ENCODE measurements at places on chromosomes 4 and X.

DNA sequence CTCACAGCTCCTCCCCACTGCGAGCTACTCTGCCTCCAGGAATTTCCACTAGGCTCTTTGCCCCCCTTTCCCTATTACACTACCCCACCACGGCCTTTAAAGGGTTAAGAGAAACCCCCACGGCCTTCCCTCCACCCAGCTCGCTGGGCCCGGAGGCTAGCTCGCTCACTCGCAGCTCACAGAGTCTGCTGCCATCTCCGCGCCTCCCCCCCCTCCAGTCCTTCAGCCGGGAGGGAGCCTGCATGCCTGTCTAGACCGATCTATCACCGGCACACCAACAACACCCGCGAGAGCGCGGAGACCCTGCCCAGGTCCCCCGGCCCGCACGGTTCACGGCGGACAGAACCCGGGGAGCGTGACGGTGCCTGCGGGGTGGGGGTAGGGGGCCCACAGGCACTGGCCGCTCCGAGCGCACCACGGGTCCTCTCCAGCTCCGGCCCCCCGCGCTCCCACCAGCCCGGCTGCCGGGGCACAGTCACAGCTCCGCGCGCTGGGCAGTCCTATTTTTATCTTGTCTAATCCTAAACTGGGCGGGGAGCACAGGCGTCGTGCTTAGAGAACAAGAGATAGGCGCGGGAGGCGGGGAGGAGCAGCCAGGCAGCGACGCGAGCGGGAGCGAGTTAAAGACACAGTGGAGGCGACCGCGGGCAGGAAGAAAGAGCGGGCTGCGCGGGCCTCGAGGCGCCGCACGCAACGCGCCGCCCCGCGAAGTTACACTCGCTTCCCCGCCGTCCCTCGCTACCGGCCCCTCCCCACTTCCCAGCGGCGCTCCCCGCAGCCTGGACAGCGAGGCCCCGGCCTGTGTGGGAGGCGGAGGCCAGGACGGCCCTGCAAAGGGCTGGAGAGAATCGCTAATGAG lies 3.5 kb downstream of the BCOR start:
- DNase-seq = no peak

GRCh38 chr4:82043081-82043808 lies 330.5 kb downstream of the HNRNPD start:
- no peak for DNase-seq

GRCh38 chr4:143597276-143597675 lies 83.8 kb downstream of the SMARCA5 start:
- no peak for DNase-seq

DNA sequence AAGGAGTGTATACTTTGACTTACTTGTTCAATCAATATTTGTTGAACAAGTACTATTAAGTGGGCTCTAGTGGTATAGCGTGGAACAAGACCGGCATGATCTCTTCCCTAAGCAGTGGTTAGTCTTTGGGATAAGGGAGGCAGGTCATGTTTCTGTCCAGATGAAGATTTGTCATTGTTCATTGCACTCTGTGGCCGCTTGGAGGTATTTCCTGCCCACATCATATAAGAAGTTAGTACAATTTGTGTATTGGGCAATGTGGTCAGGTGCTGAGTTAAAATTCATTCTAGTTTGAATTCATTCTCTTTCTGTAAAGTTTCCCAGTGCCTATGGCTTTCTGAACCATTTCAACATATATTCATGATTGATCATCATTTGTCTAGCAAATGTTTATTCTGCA lies 101.1 kb upstream of the SHISA3 start:
- DNase-seq = no peak

- no peak for DNase-seq
Measured at GRCh38 chr4:120525106-120525505, 397.4 kb downstream of the PRDM5 start.

- DNase-seq = no peak
Measured at GRCh38 chrX:24355095-24355494, 5.3 kb upstream of the SUPT20HL1 start.

Measured in HFF-Myc (cell line).